ENCODE measurements at places on chromosomes 6 and 20.

DNA sequence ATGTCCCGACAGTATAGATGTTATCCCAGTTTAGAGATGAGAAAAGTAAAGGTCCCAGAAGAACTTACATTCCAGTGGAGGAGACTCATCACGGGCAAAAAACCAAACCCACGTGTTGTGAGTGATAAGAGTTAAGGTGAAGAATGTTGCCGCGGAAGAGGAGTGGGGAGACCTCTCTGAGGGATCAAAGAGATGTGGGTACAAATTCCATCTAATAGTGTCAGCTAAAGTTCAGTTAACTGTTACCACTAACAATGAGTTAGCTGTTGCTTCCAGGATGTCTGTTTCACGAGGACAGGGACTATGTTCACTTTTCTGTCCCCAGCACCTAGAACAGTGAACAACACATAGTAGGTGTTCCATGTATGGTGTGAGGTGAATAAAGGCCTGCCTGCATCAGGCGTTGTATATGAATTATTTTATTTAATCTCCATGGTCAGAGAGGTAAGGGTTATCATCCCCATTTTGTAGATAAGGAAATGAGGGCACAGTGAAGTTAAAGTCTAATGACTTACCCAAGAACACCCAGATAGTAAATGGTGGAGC is 39.8 kb upstream of the RSPO4 start:
- no peak overlapping the region for H3K27ac ChIP-seq
- H3K4me3 ChIP-seq, result no peak overlapping the region
- no peaks in the 10 kb centered on the region for H3K27me3 ChIP-seq
- DNase-seq, result no peak

DNA sequence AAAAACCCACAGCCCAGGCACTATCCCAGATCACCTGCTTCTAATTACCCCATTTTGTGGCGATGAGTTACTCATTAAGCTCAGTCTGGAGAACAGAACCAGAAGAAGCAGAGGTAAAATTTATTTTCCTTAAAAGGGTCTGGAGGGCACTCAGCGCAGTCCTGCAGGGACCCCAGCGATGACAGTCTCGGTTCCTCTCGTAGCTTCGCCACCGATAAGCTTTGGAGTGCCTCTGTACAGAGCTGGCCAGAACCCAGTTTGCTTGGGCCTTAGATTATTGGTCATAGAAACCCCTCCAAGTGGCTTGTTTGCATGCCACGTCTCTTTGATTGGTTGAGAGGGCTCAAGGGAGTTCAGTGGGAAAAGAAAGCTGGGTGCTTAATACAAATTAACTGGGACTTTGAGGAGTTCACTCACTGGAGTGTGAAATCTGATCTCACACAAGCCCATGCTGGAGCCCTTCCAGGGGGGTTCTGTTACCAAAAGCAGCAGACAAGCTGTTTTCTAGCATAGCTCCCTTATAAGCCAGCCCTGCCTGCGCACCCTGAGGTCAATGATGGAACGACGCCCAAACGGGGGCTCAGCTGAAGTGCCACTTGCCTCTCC is 158.5 kb upstream of the ARID1B start:
- H3K27ac ChIP-seq, result no peak overlapping the region
- DNase-seq, result no peak
- H3K4me1 ChIP-seq, result no peaks in the 10 kb centered on the region
- peaks cover 8% of the 10 kb centered on the region for H3K27me3 ChIP-seq
- no peaks in the 10 kb centered on the region for H3K36me3 ChIP-seq

- H3K27ac ChIP-seq, result no peak overlapping the region
- no peak for DNase-seq
- no peaks in the 10 kb centered on the region for H3K27me3 ChIP-seq
- H3K4me1 ChIP-seq, result no peaks in the 10 kb centered on the region
- no peaks in the 10 kb centered on the region for H3K36me3 ChIP-seq
Observed at GRCh38 chr6:101351173-101351572, 42.3 kb upstream of the GRIK2 start.

DNA sequence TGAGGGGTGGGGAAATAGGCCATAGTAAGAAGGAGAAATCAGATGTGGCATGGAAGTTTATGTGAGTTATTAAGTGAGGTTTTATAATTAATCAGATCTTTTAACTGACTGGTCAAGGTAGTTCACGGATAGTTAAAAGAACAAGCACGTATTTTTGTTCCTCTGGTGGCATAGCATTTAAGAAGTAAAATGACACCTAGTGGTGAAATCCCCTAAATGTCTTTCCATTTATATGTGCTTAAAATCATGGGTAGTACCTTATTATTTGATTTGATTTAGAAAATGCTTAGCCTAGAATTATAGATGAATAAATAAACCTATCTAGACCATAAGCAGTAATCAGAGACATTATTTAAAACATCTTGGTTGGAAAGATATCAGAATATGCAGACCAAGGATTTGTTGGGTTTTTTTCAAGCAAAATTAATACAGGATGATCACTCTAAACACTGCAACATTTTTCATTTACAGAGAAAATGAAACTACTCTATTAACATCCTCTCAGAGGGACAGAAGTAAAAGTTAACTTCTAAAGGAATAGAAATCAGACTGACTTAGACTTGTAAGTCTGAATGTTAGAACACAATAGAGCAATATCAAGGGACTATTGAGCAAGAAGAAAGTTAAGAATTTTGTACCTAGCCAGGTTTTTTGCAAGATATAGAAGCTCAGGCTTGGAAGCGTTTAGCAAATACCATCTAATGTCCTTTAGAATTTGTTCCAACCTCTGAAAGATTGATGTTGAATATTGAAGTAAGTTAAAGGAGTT is 81.1 kb downstream of the STXBP5 start:
- no peaks in the 10 kb centered on the region for H3K27me3 ChIP-seq
- no peak for DNase-seq
- H3K27ac ChIP-seq, result peak overlapping the region; percentile 42
- H3K4me1 ChIP-seq, result peaks cover 7% of the 10 kb centered on the region
- peaks cover 8% of the 10 kb centered on the region for H3K36me3 ChIP-seq
- H3K4me3 ChIP-seq, result no peak overlapping the region

DNA sequence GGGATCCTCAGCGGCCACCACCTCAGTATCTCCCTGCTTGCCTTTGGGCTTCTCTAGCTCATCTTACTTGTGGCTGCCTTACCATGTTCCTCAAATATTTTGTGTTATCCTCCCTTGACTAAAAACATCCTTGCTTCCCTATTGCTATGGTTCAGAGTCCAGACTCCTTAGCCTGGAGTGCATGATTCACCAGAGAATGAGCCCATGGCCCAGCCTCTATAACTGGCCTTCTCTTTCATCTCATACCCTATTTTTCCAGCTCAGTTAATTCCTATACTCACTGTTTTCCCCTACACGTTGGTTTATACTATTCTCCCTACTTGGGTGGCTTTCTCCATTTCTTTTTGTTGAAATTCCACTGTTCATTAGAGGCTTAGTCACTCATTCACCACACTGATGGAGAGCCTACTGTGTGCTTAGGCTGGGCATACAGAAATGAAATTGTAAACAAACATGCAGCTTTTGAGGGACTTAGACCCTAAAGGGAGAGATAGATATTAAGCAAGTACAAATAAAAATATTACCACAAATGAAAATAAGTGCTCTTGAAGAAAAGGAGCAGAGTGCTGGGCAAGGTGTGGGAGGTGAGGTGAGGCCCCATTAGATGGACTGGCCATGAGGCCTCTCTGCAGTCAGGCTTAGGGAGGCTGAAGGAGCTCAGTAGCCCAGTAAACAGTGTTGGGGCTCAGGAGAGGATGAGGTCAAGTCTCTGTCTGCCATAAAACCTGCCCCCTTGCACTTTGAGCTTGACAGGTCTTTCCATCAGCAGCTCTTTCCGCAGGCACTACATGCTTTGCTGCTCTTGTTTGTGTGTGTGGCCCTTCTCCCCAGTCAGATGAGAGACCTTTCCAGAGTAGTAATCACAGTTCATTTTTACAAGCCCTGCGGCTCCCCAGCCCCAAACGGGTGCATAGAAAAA is 109.3 kb downstream of the TCP11 start:
- no peak overlapping the region for H3K27ac ChIP-seq
- no peaks in the 10 kb centered on the region for H3K27me3 ChIP-seq
- no peak for DNase-seq
- H3K36me3 ChIP-seq, result no peaks in the 10 kb centered on the region
- H3K4me3 ChIP-seq, result no peak overlapping the region

DNA sequence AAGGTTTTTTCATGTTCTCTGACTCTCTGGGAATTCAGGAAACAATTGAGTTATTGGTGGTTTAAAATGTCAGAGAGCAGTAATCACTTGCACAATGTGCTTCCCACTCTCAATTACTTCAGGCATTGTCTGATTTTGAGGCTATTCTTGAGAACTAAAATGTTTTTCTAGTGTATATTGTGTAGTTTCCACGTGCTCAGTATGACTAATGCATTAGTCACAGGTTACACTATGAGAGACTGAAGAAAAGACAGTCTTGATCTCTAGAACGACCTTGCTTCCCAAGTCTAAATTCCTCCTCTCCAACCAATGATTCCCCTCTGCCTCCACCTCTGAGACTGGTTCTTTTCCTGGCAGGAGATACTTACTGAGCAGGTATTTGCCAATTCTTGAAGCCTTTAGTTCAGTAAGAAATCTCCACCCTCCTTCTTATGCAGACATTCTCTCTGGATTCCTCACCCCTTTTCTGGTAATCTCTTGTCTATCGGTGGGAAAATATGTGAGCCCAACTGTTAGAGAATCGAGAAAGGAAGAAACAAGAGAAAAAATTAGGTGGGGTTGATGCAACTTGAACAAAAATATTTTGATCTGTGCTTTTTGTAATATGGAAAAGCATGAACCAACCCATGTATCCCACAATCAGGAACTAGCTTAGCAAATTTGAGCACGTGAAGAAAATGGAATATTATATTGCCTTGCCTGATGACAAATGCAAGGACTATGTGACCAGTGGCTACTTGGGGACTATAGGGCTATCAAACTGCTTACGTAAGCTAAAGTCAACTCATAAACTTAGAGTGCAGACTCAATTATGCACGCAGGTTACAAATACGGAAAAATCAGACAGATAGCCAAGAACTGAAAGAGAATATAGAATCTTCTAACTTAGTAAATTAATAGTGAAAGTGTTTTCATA is 61.1 kb upstream of the SLC22A16 start:
- H3K27ac ChIP-seq, result no peak overlapping the region
- no peaks in the 10 kb centered on the region for H3K36me3 ChIP-seq
- peaks cover 11% of the 10 kb centered on the region for H3K27me3 ChIP-seq
- no peak for DNase-seq

DNA sequence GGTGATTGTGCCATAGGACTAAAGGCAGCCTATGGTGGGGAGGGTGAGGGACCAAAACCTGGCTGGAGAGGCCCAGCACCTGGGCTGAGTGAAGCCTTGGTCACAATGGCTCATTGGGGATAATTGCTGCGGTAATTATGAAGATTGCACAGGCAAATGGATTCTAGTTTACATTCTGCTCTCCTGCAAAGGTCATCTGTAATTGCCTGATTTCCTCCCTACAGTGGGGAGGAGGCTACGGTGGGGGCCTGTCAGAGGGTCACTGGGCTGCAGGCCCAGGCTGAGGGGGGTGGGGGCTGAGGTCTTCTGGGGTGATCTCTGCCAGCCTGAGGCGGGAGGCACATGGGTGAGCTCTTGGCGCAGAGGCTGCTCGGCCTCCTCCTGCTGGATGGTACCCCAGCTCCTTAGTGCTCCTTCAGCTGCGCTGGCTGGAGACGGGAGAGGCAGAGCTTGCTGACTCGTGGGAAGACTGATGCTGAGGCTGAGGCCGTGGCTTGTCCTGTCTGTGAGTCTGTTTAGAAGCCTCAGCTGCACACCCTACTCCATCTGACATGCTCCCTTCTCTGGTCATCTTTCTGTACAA is 30.3 kb downstream of the PACSIN1 start:
- no peaks in the 10 kb centered on the region for H3K4me1 ChIP-seq
- peaks cover 11% of the 10 kb centered on the region for H3K27me3 ChIP-seq
- no peaks in the 10 kb centered on the region for H3K36me3 ChIP-seq
- DNase-seq, result no peak

DNA sequence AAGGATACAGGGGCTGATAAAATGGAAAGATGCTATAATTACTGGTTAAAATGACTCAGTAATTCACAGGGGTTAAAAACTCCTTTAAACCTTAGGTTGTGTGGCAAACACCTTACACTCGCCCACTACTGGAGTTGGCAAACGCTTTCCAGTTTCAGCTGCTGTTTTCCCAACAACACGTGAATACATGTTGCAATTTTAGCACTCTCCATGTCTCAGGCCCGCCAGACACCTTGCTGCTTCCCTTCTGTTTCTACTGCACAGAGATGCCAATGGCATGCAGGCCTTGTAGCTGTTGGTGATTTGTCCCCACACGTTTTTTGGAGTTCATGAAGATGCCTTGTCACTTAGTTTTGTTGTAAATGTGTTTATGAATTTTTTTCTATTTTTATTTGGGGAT is 5.3 kb upstream of the TTPAL start:
- H3K27me3 ChIP-seq, result peaks cover 21% of the 10 kb centered on the region
- no peak for DNase-seq
- H3K4me1 ChIP-seq, result peaks cover 7% of the 10 kb centered on the region
- no peaks in the 10 kb centered on the region for H3K36me3 ChIP-seq
- H3K27ac ChIP-seq, result no peak overlapping the region

GRCh38 chr6:136696783-136697364 is 95.4 kb downstream of the MAP3K5 start:
- no peak for DNase-seq
- peaks cover 48% of the 10 kb centered on the region for H3K36me3 ChIP-seq
- no peaks in the 10 kb centered on the region for H3K27me3 ChIP-seq
- H3K27ac ChIP-seq, result no peak overlapping the region
- no peak overlapping the region for H3K4me3 ChIP-seq
